ENCODE measurements at places on chromosomes 5 and 9.

DNA sequence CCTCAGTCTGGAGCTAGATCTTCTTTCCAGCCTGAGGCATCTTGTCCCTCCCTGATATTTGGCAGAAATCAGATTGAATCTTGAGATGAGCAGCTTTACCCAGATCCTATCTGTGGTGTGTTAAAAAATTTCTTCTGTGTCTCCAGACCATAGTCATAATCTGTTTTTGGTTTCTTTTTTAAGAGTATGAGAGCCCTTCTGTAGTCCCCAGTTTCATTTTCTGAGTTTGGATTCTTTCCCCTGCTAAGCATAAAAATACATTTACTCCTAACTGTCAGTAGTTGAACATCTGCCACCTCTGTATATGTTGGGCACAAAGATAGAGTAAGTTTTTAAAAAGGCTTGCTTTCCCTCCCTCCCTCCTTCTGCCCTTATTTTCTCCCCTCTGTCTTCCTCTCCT is 137.7 kb downstream of the CNTLN start:
- DNase-seq: no peak

DNA sequence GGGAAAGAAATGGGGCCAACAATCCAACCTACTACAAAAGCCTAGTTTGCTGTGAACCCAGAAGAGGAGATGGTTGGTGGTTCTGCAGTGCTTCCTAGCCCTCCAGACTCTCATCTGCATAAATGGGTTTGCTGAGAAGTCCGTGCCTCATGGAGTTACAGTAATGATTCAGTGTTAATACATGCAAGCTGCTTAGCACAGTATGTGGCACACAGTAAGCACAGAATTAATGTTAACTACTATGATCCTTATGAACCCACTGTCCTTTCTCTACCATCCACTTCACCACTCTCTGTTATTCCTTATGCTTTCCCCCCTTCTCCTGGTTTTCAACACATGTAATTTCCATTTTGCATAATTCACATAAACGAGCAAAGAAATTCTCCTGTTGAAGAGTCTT is 100.0 kb downstream of the ACTBL2 start:
- DNase-seq: no peak

GRCh38 chr5:166719991-166720390 is 1571.5 kb upstream of the WWC1 start:
- no peak for DNase-seq

DNA sequence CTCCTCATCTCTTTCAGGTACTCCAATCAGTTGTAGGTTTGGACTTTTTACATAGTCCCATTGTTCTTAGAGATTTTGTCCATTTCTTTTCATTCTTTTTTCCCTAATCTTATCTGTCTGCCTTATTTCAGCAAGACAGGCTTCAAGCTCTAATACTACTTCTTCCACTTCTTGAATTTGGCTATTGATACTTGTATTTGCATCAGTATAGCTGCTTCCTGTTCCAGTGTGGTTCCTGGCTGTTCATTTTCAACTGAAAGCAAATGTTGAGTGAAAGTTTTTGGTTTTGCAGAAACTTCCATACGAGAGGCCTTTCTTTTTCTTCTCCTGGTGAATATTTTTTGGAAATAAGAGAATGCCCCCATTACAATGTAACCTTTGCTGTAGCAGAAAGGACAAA is 12.0 kb upstream of the IFNA1 start:
- DNase-seq: no peak

- DNase-seq: no peak
Observed at GRCh38 chr9:33125461-33125860, 41.7 kb downstream of the B4GALT1 start.

DNA sequence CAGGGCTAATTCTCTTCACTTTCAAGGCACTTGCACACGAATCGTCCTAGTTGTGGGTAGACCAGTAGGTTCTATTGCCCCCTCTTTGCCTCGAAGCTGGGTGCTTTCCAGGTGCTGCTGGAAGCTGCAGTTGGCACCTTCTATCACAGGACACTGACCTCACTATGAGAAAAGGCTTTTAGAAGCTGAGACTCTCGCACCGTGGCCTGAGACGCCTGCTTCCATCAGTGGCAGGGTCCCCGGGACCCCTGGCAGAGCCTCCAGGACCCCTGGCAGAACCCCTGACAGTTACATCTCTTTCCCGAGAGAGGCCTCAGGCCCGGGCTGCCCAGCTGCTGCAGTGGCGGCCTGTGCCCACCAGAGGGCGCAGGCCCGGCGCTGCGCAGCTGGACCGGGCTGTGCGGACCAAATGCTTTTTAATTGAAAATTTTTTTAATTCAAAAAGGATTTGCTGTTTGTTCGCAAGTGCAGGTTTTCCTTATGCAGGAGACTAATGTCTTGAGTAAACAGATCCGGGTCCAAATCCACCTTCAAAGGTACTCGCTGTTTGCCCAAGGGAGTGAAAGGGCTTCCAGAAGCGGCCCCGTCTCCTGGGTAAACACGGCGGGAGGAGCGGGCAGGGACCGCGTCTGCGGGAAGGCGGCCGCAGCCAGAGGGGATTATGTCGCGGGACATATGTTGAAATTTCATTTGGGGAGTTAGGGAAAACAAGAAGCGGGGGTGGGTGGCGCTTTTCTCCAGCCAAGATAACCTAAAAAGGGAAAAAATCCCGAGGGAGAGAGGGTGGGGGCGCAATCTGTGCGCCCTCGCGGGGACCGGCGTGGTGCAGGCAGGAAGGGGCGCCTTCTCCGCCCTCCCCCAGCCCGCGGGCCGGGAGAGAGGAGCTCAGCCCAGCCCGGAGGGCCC is 114.5 kb upstream of the LMX1B start:
- DNase-seq: no peak

- DNase-seq: no peak
Observed at GRCh38 chr5:127335381-127335780, 44.8 kb downstream of the MEGF10 start.

- DNase-seq: peak; percentile 51
Observed at GRCh38 chr5:13814301-13814700, 130.2 kb downstream of the DNAH5 start.

DNA sequence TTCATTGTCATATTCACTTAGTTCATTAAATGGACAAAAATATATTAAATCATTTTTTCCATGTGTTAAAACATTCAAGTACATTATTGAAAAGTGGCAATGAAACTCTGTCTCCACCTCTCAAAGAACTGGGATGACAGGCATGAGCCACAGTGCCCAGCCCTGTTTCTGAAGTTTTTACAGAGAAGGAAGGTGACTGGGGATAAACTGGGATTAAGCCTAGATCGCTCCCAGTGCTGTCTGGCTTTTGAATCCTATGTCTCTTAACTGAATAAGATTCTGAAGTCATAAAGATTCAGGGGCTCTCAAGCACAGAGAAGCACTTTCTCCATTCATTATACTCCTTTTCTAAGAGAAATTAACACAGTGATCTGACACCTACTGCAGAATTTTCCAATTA is 88.3 kb downstream of the SLC38A9 start:
- DNase-seq: no peak

DNA sequence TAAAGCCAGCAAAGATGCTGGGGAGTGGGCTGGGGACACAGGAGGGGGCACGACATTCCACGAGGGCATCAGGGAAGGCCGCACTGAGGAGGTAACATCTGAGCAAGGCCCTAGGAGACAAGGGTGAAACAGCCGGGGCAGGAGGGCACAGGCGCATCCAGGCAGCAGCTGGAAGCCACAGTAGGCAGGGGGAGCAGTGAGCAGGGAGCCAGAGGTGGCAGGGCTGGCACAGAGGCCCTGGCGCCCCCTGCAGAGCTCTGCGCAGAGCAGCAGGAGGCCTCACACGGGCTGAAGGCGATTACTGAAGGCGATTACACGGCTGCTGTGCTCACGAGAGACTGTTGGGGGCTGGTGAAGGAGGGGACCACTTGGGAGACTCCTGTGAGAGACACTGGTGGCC is 15.4 kb downstream of the LMAN2 start:
- DNase-seq: no peak

DNA sequence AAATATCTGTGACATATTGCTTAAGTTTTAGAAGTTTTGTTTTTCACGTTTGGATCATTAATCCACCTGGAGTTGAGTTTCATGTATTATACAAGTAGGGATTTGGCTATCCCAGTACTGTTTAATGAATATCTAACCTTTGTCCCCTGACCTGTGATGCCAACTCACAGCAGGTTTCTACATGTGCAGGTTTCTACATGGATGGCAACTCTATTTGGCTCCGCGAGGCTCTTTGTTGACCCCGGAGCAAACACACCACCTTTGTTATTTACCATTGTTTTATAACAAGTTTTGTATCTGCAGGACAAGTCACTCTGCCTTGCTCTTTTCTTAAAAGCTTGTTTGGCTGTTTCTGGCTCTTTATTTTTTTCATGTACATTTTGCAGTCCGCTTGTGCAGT is 920 bp upstream of the SFXN1 start:
- DNase-seq: no peak

- no peak for DNase-seq
Observed at GRCh38 chr9:121744002-121744686, 92.7 kb downstream of the DAB2IP start.

- no peak for DNase-seq
Observed at GRCh38 chr9:85228111-85228855, 513.5 kb downstream of the AGTPBP1 start.

- peak; percentile 46 for DNase-seq
Observed at GRCh38 chr5:114362197-114362976, 517 bp downstream of the KCNN2 start.

All from NCI-H446 (cell line).